ENCODE measurements at places on chromosomes 12 and 14.

DNA sequence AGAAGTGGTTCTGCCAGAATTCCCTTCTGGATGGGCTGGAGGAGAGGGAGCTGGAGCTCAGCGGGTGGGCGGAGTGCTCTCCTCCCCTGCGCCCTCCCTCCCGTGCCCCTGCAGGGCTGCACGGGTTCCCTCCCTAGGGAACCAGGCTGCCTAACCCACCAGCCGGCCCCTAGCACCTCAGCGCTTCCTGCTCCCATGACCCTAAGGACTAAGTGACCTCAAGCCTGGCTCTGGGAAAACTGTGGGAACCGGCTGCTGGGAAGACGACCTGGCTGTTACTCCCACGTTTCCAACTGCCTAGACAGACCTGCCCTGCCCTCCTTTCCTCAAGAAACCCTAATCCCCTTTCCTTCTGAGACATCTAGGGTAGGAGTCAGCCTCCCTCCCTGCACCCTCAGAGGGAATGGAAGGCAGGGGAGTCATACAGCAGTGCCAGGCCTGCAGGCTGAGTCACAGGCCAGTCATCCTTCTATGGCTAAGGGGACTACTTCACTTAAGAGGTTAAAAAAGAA is 31.5 kb downstream of the SLC6A12 start:
- no peak for DNase-seq

DNA sequence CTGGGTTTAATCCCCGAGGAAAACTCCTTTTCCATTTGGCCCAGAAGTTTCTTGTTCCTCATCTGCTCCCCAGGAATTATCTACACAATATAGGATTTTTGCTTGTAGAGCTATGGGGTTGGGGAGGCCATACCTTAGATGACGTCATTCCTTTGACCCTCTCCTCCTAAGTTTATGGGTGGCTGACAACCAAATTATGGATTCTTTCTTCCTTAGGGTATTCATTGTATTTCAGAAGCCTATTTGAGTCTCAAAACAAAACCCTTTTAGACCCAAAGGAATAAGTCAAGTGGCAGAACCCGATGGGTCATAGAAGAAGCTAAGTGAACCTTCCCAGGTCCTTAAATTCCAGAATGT is 14.2 kb downstream of the PROX2 start:
- no peak for DNase-seq

DNA sequence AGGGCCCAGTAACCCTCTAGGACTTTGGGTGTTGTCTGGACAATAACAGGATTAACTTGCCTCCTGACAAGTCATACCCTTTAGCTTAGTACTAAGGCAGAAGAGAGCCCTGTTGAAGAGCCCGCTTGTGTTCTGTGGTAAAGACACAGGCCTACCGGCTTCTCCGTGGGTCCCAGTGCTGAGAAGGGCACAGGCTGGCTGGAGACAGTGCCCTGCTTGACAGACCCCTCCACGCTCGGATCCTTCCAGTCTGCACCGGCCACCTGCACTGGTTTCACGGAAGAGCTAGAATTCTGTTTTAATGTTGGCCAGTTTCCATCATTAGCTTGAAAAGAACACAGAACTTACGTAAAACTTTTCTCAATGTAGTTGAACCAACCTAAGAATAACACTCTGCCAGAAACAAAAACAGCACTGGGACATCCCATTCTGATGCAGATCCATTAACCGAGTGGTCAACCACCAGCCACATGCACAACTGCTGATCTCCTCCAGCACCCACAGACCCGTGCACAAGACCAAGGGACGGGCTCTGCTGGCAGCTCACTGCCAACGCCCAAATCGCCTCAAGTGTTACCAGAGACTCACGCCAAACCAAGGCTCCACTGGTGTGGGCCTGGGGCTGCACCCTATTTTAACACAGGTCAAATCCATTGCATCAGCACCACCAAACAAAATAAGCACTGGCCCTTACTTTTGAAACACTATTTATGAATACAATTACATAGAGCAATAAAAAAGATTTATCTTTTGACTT is 27.1 kb downstream of the ZFYVE21 start:
- no peak for DNase-seq

DNA sequence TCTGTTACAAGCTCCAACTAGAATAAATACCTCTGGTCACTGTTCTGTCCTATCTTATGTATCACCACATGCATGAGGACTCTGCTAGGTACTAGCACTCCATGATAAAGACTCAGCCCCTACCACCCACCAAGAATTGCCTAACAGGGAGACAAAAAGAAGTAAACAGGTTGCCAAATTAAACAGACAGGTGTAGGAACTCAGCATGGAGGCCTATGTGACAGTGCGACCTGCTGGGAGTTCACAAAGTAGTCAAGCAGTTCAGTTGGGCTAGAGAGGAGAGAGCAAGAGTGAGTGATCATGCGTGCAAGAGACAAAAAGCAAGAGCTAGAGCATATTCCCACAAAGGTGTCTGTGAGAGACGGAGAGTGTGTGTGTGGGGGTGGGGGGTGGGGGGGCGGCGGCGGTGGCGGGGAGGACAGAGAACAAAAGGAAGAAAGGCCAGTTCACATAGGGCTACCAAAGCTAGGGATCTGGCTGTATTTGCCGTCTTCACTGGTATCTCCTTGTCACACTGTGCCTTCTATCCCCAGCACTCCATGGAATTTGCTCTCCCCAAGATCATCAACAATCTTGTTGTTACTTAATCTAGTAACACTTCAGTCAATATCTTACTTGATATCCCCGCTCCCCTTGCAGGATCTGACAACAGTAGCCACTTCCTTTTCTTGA is 81.2 kb downstream of the SPPL3 start:
- no peak for DNase-seq

DNA sequence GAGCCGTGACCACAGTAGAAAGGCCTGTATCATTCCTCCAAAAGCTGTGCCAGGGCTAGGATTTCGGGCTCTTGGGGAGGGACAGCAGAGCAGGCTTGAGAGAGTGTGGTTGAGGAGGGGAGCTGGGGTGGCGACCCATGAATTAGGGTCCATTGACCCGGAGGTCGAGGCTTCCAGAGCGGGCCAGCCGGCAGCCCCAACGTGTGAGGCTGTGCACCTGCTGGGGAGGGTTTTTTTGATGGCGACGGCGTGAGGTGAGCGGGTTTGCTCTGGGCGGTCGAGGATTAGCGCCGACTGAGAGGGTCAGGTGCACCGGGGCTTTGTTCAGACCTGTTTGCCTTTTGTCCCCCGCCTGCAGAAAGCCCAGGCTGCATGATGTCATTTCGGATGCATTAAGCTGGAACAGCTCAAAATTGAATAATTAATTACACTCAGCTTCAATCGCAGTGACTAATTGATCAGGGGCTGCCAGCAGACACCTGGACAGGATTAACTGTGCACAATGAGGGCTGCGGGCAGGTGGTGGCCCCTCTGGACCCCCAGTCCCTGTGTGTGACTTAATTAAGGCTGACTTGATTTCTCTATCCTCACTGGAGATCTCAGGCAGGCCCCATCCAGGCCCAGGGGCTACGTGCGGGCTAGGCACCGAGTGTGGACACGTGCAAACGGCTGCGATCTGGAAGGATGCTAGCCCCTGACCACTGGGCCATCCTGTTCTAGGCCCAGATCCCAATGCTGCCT is 42.1 kb upstream of the MEG3 start:
- no peak for DNase-seq

- no peak for DNase-seq
These were observed 111.5 kb downstream of the PAX9 start for GRCh38 chr14:36773136-36773540.

GRCh38 chr14:98908050-98908449 is 363.9 kb downstream of the BCL11B start:
- no peak for DNase-seq

GRCh38 chr12:53967421-53967925 is 5.5 kb upstream of the HOXC11 start:
- DNase-seq, result no peak

DNA sequence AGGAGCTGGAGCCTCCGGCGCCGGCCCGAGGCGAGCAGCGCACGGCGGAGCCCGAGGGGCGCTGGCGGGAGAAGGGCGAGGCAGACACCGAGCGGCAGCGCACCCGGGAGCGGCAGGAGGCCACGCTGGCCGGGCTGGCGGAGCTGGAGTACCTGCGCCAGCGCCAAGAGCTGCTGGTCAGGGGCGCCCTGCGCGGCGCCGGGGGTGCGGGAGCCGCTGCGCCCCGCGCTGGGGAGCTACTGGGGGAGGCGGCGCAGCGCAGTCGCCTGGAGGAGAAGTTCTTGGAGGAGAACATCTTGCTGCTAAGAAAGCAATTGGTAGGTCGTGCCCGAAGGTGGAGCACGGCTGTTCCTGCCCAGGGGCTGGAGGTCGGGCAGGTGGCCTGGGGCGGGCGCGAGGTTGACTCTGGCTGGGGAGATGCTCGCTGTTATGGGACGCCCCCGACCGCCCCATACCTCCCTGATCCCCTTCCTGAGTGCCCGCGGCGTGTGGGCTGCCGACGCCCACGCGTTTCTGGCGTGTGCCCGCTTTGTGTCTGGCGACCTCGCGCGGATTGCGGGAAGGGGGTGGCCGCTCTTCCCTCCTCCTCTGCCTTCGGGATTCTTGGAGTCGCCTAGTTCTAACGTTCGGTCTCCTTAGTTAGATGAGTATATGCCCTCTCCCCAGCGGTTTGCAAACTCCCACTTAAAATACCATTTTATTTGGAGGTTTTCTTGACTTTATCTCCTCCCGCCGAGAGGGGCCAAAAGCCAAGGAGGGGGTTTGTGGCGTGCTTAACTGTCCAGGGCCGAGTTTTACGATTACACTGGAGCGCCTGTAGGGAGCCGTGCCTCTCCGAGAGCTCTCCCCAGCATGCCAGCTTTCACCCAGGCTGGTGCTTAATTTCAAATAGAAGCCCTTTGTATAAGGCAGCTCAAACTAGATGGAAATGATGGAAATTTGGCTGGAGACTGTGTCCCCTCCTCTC is 752 bp downstream of the DACT1 start:
- peak; percentile 57 for DNase-seq

DNA sequence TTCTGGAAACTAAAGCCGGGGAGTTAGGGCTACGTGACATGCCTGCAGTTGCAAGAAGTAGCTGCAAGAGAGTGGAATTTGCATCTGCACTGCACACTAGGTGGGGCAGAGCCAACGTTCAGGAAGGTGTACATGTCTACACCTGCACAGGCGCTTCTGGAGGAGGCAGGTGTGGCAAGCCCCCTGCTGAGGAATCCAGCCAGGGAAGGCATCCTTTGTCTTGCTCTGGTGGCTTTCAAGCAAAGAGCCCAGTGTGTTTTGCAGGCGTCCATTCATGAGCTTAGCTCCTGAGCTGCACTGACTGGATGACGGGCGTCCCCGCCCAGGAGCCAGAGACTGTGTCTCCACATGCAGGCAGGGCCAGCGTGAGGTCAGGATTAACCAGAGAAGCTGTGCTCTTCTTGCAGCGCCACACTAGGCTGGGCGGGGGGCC is 116.3 kb downstream of the ZFP36L1 start:
- DNase-seq, result no peak

DNA sequence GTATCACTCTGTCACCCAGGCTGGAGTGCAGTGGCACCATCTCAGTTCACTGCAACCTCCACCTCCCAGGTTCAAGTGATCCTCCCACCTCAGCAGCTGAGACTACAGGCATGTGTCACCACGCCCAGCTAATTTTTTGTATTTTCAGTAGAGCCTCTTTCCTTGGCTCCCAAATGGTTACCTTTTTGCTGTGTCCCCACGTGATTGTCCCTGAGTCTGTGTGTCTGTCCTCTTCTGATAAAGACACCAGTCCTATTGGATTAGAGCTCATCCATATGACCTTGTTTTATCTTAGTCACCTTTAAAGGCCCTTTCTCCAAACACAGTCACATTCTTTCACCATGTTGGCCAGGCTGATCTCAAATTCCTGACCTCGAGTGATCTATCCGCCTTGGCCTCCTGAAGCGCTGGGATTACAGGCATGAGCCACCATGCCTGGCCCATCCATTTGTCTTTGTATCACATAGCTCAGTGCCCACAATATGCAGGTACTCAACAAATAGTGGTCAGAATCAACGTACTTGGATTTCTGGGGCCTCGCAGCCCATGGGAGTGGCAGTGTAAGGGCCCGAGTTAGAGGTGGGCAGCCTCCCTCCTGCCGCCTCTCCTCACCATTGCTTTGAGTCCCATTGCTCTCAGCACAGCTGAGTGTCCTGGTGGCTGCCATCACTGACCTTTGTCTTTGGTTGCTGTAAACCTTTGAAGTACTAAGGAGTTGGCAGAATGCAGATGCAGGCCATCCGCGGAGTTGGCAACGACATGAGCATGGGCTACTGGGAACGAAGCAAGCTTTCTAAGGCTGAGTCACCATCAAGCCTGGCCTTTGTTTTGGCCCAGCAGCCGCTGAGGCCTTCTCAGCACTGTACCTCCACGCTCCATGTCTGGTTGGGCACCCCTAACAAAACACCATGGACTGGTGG is 9.3 kb downstream of the TPCN1 start:
- no peak for DNase-seq

GRCh38 chr12:65614259-65614889 is 209.9 kb upstream of the HMGA2 start:
- DNase-seq, result no peak

GRCh38 chr14:67694791-67695393 is 672 bp downstream of the RDH11 start:
- DNase-seq, result no peak

DNA sequence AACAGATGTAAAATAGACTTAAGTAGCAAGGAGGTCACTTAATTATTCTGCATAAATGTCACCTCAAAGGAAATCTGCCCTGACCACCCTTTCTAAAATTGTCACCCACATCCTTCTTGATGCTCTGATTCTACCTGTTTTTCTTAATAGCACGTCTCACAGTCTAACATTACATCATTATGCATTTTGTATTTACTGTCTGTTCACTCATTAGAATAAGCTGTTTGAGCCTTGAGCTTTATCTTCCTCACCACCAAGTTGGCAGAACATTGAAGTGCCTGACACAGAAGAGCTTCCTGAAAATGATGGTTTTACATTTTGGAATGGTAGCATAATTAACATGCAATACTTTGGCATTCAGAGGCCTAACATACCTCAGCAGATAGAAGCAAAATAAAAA is 8.8 kb upstream of the TMEM117 start:
- no peak for DNase-seq

DNA sequence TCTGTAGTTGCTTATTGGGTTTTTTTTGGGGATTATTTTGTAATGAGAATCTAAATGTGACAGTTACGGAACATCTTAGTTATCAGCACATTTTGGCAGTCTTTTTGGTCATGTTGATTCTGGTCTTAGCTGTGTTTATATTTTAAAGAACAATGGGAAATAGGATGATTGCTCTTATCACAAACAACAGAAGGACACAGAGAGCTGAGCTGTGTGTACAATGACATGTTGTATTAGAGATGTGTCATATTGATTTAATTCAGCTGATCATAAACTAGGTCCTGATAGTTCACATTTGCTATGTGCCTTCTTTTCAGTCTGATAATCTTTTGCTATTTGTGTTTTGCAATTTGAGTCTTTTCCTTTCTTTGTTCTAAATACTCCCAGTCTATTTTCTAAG is 781.7 kb downstream of the TRHDE start:
- DNase-seq, result no peak

- DNase-seq, result no peak
These were observed 826 bp upstream of the CACNA1C start for GRCh38 chr12:2051700-2052621.

Data from C1 segment of cervical spinal cord (tissue), 14 donors.